NCI-H2081 (cell line): ENCODE measurements at places on chromosomes 4 and X.

- no peak for DNase-seq
Measured at GRCh38 chr4:151689211-151689991, 71.4 kb downstream of the GATB start.

DNA sequence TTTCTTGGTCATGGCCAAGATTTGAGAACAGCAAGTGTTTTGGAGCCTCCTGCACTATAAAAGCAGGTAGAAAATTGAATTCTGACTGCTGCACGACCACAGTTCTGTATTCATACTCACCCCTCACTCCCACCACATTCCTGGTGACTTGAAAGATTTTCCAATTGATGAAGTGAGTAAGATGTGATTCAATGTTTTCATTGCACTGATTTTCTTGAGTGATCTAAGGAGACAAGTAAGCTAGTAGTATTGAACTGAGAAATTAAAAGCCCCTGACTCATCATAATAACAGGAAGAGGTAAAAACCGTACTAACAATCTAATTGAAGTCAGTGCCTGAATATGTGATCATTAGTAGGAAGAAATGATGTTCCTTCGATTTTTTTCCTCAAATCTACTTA, 6.1 kb upstream of the SEC24D start:
- DNase-seq: no peak

DNA sequence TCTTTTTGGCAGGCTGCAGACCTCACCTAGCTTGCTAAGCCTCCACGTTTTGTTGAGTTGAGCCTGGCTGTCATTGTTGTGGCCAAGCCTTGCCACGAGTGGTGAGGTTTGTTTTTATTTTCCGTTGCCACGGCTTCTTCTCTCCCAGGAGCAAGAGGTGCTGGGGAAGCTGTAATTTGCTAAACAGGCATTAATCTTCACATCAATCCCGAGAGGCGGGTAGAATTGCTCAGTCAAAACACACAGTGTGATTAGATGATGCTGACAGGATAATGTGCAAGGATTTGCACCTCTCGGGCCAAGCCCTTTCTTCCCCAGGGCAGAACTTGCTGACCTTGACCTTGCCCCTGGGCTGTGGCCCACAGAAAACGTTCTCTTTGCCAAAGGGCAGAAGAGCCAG, 72.2 kb upstream of the ATP6AP2 start:
- no peak for DNase-seq

DNA sequence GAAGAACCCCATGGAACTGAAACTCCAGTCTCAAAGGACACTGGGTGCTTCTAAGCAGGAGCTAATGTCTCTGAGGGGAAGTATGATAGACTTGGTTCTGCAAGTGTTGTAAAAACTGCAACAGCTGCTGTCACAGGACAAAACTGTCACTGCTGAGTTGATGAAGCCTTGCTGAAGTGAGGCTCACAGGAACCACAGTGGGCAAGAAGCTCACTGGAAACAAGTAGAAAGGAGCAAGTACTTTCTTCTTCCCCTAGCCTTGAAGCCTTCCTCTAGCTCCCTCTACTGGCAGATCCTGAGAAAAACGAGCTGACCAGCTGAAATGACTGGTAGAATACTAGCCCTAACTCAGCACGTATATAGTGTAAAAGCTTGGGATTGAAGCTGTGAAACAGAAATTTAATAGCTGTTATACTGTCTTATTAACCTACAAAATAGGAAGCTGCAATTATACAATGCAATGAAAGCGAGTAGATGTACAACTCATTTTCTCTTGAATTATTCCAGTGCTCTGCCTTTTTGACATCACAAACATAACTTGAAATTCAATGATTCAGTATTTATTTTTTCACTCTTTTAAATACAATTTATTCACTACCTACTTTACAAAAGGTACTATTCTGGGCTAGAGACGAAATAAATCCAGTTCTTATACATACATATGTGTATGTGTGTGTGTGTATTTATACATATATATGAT, 91.4 kb downstream of the GABRB1 start:
- DNase-seq: peak; percentile 77

DNA sequence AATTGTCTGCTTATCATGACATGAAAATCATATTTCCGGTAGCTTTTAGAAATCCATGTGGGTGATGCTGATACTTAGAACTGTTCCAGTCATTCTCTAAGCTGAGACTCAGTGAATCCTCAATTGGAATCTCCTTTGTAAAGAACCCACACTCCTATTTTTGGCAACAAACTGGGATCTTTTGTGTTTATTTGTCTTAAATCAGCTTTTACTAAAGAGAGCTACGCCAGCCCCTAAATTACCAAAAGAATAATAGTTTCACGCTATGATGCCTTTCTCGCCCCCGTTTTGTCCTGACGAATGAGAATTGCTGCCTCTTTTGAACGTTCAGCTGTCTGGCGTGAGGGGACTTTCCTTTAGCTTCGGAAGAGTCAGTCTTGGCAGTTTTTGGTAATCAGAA, 195.9 kb downstream of the SHOX start:
- no peak for DNase-seq

DNA sequence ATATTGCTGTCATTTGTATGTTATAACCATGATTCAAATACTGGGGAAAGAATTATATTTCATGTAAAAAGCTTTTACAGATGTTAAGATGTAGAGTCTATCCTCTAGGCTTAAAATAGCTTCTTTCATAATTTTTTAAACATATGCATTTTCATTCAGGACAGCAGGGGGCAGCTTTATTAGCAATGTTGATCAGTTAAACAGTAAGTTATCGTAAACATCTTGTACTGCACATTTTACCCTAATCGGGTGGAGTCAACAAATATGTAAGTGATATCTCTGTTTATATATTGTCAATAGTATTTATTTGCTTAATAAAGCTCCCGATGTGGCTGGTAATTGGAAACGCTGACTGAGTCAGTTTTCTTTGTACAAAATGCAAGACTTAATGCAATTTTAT, 142.5 kb upstream of the MED14 start:
- DNase-seq: no peak

DNA sequence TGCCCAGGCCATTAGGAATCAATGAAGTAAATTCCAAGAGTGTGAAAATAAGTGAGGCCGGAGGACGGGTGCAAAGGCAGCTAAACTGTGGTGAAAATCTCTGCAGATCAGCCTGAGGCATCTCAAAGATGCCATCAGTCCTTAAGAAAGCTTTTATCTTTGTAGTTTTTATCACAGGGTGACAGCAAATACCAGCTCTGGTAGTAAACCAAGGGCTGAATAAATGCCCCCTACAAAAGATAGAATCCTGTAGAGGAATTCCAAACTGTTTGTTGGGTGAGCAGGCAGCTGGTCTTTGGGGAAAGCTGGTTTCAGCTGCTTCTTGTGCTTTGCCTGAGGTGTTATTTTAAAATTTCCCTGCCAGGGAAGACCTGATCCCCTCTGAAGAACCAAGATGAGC, 21.6 kb upstream of the RBM47 start:
- DNase-seq: no peak

- DNase-seq: no peak
Measured at GRCh38 chr4:107564326-107564725, 155.7 kb downstream of the PAPSS1 start.

- no peak for DNase-seq
Measured at GRCh38 chr4:143402776-143403552, 66.3 kb downstream of the GAB1 start.

GRCh38 chr4:14771504-14772175, 230.6 kb upstream of the CPEB2 start:
- no peak for DNase-seq

- DNase-seq: peak; percentile 79
Measured at GRCh38 chr4:13329963-13330362, 154.2 kb downstream of the RAB28 start.

DNA sequence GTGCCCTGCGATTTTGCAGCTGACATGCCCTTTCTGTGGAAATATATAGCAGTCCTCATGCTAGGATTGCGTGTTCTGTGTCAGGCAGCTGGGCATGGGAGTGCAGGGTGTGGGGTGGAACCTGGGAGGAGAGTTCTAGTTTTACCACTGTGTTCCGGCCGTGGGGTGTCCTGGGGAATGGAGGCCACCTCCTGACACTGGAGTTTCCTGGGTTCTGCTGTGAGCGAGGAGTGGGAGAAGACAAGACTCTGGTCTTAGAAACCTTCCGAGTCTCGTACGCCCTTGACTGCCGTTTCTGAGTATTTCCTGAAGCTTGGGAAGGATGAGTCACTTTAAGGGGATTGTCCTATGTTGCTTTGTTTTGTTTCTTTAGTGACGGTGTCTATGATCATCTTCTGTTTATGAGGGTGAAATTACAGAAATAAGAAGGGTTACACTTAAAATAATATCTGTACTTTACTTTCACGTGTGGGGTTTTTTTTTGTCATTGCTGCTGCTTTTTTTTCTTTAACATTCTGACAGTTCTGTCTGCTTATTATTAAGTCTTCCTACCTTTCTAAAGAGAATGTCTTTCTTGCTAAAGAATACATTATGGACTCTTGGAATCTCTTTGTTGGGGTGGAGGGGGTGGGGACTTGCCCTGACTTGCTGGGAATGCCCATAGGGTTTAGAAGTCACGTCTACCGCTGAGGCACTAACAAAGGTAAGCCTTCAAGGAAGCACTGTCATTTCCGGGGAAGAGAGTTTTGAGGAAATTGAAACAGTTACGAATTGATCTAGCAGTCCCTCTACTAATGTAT, 19.1 kb downstream of the CD99 start:
- DNase-seq: no peak

DNA sequence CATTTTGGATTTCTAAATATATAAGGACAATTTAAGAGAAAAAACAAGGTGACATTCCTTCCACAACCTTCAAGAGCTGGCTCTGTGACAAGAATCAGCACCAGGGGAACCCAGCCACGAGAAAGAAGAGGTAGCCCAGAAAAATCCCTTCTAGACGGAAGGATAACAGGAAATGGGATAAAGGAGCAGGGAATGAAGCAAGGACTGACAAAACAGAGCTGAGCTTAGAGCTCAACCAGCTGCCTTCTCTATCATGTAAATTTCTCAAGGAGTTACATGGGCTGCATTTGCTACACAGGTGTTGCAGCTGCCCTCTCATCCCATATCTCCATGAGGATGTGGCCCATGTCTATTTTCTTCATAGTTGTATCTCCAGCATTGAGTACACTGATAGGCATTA, 154.2 kb upstream of the PRDX4 start:
- DNase-seq: no peak

DNA sequence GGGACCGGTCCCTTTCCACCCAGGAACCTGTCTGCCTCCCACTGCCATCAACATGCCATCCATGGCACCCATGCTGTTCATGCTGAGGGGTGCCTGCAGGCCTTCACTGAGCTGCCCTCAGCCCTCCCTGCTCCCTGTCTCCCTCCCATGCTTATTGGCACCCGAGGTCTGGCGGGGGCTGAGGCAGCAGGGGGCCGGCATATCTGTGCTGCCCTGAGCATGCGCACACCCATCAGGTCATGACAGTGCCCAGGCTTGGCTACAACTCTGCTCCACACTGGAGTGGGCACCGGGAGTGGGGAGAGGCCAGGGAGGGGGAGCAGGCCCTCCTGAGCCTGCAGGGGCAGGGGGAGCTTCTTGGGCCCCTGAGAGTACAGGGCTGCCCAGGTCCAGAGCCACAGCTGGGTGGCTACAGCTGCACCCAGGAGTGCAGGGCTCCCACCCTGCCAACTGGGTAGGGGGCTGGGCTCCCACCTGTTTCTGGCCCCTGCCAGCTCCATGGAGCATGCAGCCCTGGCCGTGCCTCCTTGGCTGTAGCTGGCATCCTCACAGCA, 395.8 kb upstream of the DMD start:
- no peak for DNase-seq

GRCh38 chr4:55725057-55725456, 89.0 kb upstream of the NMU start:
- DNase-seq: no peak

DNA sequence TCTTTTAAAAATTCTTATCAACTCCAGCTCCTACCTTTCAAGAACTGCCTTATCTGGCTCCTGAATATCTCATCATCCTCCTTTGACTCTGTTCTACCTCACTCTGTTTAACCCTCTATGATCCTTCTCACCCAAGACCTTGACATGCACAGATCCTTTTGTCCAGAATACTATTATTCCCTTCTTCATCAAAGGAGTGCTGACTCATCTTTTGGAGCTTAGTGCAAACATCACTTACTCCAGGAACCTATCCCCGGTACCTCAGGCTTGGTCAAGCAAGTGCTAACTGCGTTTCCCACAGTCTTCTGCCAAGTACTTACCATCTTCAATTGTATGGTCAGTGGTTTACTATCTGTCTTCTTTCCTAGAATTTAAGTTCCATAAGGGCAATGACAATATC, 96.0 kb downstream of the PAPSS1 start:
- no peak for DNase-seq

GRCh38 chr4:120568731-120569130, 353.8 kb downstream of the PRDM5 start:
- DNase-seq: no peak

DNA sequence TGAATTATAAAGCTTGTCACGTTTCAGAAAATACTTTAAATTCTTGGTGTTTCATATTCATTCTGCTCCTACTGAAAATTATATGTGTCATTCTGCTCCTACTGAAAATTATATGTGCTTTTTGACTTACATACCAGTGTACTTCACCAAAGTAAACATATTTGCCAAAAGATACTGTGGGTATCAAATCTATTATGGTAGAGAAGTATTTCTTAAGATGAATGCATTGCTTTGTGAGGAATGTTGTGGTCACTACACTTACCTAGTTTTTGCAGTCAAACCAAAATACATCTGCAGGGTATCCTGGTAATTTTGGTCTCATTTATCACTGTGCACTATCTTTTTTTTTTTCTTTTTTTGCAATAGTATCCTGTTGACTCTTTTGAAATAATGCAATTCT, 287.7 kb upstream of the MAD2L1 start:
- no peak for DNase-seq

DNA sequence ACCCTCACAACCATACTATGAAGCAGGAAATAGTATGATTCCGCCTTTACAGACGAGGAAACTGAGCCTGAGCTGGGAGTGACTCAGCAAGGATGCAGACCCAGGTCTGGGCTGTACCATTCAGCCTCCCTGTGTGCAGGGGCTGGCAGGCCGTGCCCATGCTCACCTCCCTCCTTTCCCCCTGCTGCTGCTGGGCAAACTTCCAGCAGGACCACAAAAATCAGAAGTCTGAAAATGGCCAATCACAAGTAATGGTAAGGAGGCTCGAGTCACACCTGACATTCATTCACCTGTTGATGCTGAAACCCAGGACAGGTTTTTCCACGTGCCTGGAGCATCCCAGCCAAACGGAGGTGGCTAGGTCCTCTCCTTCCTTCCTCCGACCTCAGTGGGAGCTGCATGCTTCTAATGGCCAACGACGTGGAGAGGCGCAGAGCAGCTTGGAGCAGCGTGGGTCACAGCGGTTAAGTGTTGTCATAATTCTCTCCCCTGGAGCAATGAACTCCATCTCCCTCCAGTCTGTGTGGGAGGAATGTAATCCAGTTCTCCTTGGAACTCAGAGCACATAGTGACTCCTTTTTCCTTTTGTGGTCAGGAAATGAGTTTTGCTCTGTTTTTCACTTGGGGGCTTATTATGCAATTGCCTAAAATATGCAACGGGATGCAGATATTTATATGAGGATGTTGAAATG, 371.7 kb downstream of the BCOR start:
- DNase-seq: no peak

- DNase-seq: no peak
Measured at GRCh38 chrX:16465081-16465876, 184.7 kb upstream of the S100G start.
